ENCODE measurements at places on chromosomes 12 and 14.

DNA sequence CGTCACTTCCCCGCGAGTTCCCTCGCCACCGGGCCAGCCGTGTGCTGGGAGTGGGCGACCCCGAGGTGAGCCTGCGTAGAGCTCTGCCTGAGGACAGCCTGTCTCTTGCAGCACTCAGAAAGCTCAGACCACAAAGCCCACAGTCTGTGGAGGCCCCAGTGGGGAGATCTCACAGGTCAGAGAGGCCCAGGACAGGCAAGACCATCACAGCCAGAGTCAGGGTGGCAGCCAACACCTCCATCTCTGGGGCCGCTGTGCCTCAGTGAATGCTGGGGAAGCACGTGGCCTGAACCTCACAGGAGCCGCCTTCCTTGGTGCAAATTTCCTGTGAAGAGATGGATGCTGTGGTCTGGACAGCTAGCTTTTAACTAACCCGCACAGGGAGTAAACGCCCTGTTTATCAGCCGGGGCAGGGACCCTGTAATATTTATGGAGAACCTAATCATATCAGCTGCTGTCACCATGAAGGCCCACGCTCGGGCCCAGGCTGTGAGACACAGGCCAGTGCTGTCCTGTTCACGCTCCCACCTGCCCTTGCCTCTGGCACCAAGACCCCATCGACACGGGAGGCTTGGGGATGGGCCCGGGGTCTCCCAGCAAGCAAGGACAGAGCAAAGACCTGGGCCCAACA, 56.9 kb downstream of the CDC42BPB start:
- no peak for DNase-seq

DNA sequence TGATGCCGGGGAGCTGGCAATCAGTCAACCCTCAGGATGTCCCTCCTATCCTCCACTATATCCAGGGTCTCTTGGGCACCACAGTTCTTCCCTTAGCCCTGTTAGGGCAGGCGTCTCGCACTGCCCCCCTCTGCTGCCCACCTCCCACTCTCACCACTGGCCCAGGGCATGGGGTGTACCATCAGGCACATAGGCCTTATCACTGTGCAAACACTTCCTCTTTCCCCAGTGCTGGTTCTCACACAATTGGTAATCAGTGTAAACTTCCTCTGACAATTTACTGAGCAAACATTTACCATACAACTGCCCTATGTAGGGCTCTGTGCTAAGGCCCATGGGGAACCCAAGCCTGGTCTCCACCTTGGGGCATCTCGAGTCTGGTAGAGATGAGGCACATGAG, 20.1 kb upstream of the TMED10 start:
- DNase-seq = no peak

DNA sequence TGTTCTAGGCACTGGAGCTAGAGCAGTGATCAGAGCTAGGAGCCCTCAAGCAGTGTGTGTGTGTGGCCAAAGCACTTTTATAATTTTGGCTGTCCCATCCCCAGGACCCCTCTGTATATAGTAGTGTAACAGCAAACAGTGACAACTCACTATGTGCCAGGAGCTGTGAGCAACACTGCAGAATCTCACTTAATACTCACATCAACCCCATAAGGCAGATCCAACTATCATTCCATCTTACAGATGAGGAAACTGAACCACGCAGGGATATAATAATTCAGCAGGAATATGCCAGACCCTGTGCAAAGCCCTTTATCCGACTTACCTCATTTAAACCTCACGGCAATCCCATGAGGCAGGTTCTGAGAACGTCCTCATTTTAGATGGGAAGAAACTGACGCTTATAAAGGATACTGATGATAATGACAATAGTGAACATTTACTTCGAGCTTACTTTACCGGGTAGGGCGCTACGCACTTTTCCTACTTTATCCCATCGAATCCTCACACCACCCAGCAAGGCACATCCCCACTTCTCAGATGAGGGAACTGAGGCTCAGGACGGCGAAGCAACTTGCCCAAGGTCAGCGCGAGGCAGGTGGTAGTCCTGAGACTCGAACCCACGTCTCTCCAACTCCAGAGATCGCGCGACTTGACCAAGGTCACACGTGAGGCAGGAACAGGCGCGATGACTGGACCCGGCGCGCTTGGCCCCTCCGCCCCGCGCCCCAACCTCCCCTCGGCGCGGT, 687 bp downstream of the RAB35 start:
- no peak for DNase-seq

DNA sequence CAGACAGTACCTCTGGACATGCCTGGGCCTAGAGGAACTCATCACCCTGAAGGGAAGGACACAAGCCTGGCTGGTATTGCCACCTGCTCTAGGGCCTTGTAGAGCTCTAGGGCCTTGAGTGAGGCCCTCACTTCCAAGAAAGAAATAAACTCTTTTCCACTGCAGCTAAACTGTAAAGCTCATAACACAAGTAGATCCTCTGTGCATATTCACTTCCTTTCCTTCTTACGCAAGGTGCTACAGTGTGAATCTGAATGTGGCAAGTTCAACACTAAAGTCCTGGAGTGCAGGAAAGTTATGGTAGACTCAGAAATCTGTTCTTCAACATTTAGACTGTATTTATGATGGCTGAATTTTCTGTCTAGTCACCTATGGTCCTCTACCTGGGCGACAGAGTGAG, 14.5 kb downstream of the RNASE3 start:
- no peak for DNase-seq

DNA sequence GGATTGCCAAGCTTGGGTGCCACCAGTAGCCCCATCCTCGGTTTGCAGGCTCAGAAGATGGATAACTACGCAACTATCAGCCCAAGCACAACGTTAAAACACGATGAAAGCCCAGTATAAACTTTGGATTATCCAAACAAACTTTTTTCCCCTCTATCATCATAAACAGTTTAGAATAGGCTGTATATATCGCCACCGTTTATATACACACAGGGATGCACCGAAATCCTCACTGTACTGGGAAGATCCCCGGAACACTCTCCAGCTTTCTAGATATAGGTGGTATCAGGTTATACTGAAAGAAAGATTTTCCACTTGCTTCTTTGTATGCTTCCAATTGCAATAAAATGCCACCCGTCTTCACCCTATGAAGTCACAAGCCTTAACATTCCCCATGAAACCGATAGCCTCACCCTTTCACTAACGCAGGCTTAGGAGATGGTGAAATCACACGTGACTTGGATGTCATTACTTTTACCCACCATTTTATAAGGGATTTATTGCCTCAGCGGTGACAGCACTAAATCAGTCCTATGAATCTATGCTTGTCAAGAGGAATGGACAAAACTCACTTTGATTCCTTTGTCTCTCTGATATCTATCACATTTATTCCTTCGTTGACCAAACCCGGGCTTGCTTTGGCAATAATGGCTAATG, 207.6 kb upstream of the FOXN3 start:
- no peak for DNase-seq

DNA sequence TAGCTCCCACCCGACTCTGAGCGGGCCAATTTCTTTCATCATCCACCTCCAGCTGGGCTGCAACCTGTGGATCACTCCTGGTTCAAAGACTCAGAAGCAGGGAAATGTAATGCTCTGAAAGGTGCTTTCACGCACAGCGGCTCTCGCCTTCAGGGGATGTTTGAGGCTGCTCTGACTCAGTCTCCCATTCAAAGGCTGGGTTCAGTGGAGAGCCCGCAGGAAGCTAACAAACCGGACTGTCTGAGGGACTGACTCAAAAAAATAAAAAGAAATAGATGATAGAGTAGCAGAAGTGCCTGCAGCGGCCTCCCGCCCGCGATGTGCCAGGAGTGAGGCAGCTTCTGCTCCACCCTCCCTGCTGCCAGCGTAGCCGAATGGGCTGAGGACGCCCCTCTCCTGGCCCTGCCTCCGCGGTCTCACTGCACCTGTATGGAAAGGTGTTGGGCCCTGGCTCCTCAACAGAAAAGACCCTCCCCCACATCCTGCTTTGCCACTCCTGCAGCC, 98.0 kb downstream of the GCH1 start:
- no peak for DNase-seq

DNA sequence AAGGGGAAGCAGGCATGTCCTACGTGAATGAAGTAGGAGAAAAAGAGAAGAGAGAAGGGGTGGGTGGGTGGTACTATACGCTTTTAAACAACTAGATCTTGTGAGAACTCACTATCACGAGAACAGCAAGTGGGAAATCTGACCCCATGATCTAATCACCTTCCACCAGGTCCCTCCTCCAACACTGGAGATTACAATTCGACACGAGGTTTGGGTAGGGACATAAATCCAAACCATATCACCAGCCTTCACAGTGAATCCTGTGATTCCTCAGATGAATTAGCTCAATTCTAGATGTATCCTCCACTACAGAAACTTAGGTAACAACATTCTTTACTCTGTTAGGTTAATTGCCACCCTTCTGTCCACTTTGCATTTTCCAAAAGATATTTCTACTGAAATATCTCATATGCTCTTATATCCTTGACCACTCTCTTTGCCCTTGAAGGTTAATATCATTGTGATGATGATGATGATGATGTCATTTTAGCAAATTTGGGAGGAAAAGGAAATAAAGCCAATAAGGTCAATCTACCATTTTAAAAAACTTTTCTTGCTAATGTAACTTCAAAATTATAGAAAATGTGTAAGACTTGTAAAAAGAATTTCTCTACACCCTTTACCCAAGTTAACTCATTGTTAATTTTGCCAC, 23.2 kb upstream of the CCNT1 start:
- no peak for DNase-seq

- no peak for DNase-seq
These were observed 59.9 kb downstream of the LIN7A start for GRCh38 chr12:80877721-80878265.

GRCh38 chr14:77302926-77303325, 17.8 kb downstream of the POMT2 start:
- DNase-seq = no peak

DNA sequence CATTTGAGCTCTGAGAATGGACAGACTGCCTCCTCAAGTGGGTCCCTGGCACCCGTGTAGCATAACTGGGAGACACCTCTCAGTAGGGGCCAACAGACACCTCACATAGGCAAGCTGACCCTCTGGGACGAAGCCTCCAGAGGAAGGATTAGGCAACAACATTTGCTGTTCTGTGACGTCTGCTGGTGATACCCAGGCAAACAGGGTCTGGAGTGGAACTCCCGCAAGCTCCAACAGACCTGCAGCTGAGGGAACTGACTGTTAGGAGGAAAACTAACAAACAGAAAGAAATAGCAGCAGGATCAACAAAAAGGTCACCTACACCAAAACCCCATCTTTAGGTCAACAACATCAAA, 69.6 kb downstream of the CEP83 start:
- DNase-seq = no peak

DNA sequence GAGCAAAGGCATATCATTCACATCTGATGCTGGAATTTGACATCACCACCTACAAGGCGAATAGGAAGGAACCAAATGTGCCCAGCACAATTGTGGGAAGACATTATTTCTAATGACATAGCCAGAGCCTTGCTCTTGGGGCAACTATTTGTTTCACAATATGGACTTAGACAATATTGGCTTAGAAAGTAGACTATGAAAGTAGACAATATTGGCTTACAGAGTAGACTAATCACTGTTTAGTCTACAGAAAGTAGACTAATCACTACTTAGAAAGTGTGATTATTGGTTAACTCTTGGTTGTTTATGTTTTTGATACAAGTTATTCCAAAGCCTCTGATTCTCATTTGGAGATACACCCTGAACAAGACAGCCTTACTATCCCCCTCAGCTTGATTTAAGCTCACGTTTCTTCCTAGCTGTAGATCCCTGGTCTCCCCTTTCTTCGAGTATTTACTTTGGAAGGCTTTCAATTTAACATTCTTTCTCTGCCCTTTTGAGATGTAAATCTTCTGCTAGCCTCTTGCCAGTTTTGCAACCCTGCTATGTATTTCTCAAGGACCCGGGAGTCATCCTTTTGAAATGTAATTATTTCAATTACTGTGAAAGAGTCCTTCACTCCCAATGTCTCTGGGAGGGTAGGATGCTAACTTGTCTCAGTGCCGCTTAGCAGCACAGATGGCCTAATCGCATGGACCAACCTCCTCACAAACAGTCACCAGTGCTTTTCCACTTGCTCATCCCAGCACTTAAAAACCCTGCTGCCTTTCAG, 843.2 kb downstream of the GALC start:
- DNase-seq = no peak

- no peak for DNase-seq
These were observed 895.8 kb downstream of the RPS29 start for GRCh38 chr14:48690349-48690748.

DNA sequence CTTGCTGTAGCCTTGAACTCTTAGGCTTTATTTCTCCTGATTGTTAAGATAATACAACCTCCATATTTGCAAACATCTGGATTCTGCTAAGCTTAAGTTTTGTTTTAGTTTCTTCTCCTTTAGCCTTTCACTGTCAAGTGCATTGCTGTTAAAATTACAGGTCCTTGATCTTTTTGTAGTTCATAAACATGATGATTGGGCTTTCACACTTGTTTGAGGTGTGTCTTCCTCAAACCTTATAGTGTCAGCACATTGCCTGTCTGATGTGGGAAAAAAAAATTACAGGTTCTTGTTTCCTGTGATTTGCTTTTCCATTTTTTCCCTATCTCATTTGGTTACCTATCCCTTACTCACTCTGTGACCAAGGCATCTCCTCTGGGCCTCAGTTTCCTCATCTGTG, 59.2 kb downstream of the BICDL1 start:
- DNase-seq = no peak

GRCh38 chr12:44053549-44054127, 217.8 kb downstream of the TMEM117 start:
- no peak for DNase-seq

DNA sequence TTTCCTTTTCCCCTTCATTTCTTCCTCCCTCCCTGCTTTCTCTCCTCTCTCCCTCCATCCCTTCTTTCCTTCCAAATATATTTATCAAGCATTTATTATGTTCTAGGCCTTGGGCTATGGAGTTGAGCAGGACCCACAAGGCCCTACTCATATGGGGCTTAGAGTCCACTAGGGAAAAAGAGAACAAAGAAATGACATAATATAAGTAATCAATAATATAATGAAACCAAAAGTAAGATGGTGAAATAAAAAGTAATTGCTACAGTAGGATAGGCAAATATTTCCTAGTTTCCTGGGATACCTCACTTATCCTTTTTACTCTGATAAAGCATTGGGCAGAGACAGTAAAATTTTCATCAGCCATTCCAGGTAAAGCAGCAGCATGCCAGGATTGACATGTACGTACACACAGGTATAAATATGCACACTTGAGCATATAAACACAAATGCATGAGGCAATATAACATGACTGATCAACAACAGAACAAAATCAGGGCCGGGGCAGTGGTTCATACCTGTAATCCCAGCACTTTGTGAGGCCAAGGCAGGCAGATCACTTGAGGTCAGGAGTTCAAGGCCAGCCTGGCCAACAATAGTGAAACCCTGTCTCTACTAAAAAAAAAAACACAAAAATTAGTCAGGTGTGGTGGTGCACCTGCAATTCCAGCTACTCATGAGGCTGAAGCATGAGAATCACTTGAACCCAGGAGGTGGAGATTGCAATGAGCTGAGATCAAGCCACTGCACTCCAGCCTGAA, 35.5 kb upstream of the CSRP2 start:
- no peak for DNase-seq

DNA sequence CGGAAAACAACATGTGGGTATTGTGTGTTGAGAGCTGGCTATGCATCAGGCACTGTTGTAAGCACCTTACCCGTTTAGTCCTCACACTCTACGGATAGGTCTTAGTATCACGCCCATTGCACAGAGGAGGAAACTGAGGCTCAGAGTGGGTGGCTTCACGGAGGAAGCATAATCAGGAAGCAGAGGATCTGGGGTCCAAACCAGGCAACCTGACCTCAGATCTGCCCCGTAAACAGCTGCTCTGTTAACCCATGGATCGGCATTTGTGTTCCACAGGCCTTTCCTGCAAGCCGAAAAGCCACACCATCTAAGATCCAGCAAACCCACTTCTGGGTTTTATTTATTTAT, 107.9 kb downstream of the SCARB1 start:
- DNase-seq = no peak
